Retina (tissue), 1 donor: ENCODE measurements at places on chromosomes 3 and 15.

- no peak for DNase-seq
These were observed 6.2 kb upstream of the NIPA1 start for GRCh38 chr15:22780267-22780666.

GRCh38 chr3:100869787-100870186 lies 123.4 kb downstream of the ABI3BP start:
- DNase-seq, result no peak

GRCh38 chr3:159923956-159924355 lies 64.7 kb upstream of the IL12A start:
- DNase-seq, result no peak

DNA sequence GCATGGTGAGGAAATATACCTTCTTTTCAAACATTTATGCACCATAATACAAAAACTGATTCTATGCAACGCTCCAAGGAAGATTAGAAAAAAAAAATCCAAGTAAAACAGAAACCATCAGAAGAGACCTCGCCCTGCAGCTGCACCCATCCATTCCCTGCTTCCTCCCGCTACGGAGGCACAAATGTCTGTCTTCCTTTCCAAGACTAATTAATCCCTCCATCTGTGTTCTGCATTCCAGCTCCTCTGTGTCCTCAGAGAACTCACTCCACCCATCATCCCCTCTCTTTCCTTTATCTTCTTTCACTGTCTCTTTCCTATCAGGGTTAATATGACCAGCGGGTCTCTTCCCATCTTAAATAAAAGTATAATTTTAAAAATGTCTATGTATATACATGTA lies 196.1 kb downstream of the ADAMTSL3 start:
- no peak for DNase-seq

DNA sequence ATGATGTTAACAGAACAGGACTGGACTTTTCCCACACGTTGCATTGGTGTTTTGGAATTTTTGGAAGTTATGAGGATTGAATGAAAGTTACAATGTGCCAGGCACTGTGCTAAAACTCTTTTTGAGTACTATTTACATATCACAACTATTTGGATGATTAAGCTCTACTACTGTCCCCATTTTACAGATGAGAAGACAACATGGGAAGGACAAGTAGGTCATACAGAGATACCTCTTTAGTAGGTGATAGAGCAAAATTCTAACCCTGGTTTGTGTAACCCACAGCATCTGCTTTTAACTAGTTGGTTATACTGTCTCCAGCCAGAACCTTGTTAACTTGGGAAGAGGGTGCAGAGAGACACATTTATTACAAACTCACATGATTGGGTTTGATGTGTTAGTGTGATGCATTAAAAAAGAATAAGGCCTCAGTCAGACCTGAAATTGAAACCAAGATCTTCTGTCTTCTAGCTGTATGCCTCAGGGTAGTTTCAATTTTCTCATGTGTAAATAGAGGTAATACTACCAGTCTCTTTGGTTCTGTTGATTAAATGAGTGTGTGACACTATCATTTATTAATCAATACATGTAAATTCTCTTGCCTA lies 1.4 kb downstream of the NDUFB4 start:
- DNase-seq, result no peak
